ENCODE measurements at places on chromosomes 5 and 9.

GRCh38 chr9:96442491-96442890 lies 7.5 kb upstream of the HABP4 start:
- no peak for DNase-seq

DNA sequence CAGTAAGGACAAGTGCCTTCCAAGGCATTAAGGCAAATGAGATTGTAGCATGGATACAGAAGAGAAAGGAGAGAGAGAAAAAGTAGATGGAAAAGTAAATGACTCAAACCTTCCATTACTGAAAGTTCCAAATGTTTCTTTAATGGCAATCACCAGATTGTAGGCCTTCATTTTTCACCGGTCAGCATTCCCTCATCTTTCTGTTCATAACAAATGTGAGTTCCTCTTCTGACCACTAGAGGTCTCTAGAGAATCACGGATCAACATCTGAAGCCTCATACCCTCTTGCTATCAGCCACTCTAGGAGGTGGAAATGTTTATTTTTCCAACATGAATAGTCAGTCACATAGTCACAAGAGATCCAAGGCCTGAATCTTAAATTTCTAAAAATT lies 73.6 kb upstream of the RPS23 start:
- DNase-seq = no peak

GRCh38 chr5:92086059-92086811 lies 703.1 kb upstream of the ARRDC3 start:
- no peak for DNase-seq

DNA sequence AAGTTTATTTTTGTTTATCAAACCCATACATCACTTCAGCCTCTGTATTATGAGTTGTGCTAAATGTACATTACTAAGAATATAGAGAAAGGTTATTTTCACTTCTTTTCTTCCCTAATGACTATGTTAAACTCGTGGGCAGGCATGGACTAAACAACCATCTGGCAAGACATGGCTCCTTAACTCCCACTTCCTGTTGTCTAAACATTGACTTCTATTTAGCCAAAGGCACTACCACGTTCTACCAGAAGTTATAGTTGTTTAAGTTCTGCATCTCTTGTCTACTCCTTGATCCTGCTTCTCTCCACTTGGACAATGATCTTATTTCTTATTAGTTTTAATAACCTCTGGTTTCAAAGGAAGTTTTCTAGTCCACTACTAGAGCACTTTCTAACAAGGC lies 136.1 kb downstream of the MACIR start:
- DNase-seq = no peak

DNA sequence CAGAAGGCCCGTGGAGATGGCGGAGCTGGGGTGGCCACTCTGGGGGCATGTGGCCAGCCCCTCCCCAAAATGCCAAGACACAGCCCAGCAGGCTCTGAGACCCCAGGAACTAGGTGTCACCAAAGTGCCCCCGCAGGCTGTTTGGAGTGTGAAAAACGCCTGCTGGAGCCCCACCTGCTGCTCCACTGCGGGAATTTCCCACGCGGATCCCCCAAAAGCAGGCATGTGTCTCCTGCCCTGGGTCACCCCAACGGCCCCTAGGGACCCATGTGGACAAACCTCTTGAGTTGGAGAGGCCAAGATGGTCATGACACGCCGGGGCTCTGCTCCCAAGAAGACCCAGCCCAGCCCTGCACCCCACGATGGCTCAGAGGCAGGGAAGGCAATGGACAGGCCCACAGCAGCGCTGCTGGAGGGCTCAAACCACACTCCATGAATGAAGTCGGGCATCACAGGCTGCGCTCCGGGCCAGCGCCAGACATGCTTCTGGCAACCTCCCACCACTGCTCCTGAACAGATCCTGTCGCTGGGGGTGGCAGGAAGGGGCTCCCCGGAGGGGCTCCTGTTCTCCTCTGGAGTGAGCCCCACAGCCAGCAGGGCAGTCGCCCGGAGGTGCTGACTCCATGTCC lies 15.3 kb downstream of the NOTCH1 start:
- no peak for DNase-seq

DNA sequence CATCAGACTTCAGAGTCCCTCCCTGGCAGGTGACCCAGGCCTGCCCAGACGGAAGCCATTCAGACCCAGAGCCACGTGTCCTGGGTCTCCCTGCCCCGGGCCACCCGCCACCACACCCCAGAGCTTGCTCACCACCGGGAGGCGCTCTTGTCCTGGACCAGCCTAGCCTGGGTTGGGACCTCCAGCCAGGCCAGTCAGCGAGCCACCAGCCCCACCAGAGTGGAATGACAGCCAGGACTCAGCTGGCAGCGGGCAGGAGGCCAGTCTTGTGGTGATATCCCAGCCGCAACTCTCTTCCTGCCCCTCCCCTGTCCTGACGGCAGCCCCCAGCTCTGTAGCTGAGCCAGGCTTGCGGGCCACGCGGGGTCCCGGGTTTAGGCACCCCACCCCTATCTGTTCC lies 1.7 kb upstream of the PTGDS start:
- peak; percentile 37 for DNase-seq

DNA sequence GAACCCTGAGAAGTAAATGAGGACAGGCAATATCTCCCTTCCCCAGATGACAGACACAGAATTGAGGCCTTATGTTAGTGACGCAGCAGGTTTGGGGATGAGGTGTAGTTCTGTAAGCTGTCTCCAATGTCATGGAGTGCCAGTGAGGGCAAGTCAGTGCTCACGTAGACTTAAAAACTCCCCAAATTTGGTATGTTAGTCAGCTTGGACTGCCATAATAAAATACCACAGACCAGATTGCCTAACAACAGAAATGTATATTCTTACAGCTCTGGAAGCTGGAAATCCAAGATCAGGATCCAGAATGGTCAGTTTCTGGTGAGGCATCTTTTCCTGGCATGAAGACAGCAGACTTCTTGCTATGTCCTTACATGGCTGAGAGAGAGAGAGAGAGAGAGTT lies 14.9 kb downstream of the FOXI1 start:
- no peak for DNase-seq

Data from CD4-positive, alpha-beta T cell treated with Interleukin-6 for 4 hours (primary cell).